NCI-H1694 treated with DMSO at 0.1 percent for 48 hours (cell line): ENCODE measurements at places on chromosomes 3 and 15.

- no peak for DNase-seq
Measured at GRCh38 chr15:37112971-37113670, 12.8 kb upstream of the MEIS2 start.

- no peak for DNase-seq
Measured at GRCh38 chr3:99938270-99938911, 120.7 kb downstream of the CMSS1 start.

- no peak for DNase-seq
Measured at GRCh38 chr3:178750639-178751300, 214.5 kb downstream of the KCNMB2 start.

GRCh38 chr15:31273258-31273941 lies 53.2 kb upstream of the KLF13 start:
- DNase-seq = no peak

DNA sequence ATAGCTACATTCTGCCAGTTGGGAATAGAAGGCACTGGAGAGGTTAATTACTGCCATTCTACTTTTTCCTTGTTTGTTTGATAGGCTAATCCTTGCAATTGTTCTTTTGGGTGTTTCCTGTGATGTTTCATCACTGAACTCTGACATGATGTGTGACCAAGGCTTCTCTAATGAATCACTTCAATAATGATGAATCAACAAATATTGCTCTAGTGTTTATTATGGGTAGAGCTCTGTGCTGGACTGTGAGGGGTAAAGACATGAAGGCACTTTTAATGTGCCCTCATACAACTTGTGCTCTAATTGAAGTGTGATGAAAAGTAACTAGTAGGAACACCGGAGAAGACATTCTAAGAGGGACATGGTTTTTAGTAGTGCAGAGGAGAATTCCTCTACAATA lies 233.6 kb downstream of the WDR72 start:
- no peak for DNase-seq

- no peak for DNase-seq
Measured at GRCh38 chr15:69117431-69117871, 43.0 kb upstream of the GLCE start.

DNA sequence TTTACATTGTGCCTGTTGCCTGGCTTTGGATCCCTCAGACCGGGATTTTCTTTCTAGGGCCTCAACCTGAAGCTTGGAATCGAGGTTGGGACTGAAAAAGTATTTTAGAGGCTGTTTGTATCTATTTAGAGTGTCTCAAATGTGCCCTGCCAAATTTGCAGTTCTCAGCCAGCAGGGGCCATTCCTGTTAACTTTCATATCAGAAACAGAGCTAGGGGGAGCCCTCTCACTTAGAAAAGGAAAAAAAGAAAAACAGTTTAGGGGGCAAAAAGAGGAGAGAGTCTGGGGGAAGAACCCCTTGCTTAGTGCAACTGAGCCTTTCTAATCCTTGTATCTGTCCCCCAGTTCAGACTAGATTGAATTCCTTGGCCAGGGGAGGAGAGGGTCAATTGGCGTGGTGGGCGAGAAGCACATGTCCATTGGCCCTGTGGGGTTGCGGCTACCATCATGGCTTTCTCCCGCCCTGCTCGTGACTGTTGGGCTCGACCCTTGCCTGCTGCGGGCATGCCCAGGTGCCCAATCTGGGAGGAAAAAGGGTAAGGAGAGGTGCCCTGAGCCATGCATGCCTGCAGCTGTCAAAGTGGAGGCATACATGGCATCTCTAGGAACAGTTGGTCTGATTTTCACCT lies 101.6 kb downstream of the CFAP44 start:
- DNase-seq = no peak

DNA sequence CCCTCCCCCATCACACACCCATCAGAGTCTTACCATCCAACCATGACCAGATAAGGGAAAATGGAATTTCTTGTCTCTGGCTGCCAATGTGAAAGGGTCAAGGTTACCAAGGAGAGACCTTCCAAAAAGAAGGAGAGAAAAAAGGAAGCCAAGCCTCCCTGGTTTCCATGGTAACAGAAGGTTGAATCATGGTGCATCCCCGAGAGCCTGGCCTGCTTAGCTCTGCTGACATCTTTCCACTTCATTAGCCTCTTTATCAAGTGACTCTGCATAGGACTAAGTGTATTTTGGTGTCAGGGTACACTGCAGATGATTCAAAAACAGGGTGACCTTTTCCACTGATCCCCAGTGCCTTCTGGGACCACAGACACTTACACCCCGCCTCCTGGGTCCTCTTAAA lies 225.7 kb upstream of the PPP2R3A start:
- no peak for DNase-seq

- no peak for DNase-seq
Measured at GRCh38 chr3:168383573-168383972, 287.8 kb upstream of the GOLIM4 start.

DNA sequence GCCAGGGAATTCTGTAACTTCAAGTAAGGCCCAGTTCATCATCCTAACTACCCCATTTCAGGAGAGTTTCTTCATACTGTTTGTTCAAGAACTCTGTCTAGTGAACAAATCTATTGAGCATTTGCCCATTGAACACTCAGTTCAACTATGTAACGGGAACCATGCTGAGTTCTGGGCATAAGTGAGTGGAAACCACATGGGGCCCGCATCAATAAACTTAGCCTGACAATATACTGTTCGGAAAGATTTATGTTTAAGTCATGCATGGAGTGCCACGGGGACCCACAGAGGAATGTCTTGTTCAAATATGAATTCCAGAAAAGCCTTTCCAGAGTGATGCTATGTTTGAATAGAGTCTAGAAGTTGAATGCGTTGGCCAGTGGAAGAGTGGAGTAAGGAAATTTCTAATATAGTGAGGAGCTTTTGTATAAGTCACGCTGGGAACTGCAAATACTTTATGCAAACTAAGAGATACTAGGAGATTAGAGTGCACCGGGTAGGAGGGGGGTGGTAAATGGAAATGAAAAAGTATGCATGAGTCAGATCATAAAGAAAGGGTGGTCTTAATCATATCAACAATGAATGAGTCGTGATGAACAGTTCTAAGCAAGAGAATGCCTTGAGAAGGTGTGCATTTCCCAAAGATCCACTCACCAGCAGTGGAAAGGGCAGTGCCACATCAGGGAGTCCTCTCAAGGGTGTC lies 279.8 kb downstream of the VPS13C start:
- DNase-seq = no peak

DNA sequence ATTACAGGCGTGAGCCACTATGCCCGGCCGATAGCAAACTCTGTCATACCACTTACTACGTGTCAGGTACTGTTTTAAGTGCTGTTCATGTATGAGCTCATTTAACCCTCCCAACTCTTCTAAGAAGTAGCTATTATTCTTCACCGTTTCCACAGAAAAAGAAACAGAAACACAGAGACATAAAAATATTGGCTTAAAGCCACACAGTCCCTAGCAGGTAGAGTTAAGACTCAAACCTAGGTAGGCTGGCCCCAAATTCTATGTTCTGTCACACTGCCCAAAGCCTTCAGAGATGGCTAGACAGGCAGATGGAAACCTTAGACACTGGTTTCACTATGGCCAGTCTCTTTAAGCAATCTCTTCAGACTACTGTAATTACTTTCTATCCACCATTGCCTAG lies 149.8 kb upstream of the KCNMB2 start:
- no peak for DNase-seq

DNA sequence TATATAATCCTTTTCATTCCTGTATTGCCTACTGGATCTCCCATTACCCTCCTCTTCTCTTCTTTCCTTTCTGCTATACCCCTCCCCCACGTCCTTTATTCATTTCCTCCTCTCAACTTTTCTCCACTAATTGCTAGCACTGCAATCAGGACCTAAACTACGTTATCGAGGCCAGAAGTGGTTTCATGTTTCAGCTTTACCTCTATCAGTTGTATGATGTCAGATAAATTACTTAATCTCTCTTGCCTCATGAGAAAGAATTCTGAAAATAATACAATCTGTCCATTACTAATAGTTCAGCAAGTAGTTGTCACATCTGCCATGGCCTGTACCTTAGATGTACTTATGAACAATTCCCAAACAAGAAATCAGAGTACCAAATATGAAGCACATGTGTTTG lies 10.6 kb downstream of the POPDC2 start:
- DNase-seq = no peak

DNA sequence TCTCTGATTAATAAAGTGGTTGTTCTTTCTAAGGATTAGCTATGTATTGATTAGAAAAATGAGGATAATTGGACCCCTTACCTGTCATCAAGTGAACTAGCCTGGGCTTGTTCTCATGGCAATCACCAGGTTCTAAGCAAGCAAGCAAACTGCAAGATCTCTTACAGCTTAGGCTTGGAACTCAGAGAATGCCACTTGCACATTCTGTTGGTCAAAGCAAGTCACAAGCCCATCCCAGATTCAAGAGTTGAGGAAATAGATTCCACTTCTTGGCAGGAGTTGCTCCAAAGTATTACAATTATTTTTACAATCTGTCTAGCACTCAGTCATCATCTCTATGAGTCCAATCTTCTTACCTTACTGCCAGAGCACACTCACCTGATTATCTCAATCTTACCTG lies 180.3 kb downstream of the SYNPR start:
- no peak for DNase-seq

- no peak for DNase-seq
Measured at GRCh38 chr3:9676785-9677184, 26.8 kb upstream of the CPNE9 start.

DNA sequence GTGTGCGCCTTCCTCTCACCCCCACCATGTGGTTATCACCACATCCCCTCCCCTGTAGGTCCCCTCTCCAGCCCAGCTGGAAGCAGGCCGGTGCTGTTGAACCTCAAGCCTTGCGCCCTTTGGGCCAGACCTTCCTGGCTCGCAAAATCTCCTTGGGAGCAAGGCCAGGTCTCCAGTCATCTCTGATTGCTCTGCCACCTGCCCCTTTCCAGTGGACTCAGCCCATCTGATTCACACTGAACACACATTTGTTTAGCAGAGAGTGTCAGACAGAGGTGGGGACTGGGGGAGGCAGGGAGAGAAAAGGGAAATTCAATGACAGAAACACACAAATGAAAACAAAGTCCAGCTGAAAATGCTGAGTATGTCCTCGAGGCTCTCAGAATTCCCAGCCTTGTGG lies 119.4 kb downstream of the TPRA1 start:
- DNase-seq = no peak

GRCh38 chr15:31278061-31278445 lies 48.6 kb upstream of the KLF13 start:
- no peak for DNase-seq

- no peak for DNase-seq
Measured at GRCh38 chr15:69988541-69989225, 109.0 kb downstream of the TLE3 start.

DNA sequence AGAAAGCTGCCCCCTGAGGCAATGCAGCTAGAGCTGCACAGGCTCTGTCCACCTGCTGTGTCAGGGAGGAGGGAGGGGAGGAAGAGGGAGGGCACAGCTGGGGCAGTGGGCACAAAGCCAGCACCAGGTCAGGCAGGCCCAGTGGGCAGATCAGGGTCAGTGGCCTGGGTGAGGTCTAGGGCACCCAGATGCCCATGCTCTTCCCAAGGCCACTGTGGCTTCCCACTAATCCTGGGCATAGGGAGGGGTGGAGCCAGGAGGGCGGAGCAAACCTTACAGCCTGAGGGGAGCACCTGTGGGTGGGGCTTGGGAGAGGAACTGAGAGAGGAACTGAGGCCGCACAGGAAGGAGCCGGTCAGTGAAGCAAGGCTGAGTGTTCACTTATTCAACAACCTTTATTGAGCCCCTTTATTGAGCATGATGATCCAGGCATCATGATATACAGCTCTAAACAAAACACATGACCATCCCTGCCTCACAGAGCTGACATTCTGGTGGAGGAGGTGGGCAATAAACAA lies 55.0 kb downstream of the RHCG start:
- no peak for DNase-seq

DNA sequence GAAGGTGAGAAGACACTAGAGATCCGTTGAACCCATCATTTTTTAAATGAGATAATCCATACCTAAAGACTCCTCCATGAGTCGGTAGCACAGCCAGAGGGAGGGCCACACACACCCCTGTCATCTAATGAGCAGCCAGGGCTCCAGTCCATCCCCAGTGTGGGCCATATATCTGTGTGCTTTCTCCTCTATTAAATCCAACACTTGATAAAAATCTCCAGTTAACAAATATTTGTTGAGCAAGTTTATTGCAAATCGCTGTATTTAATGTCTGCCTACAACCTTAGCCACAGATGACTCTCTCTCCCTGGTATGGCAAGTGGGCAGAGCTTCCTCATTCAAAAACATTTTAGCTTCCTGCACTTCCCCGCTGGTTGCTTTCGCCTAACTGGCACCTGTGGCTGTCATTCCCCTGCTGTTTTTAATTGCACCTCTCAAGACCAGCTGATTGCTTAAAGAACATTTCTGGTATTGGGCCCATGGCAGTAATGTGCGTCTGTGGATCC lies 82.8 kb downstream of the SMAD3 start:
- DNase-seq = no peak

GRCh38 chr15:94253742-94254141 lies 22.4 kb downstream of the MCTP2 start:
- no peak for DNase-seq

- DNase-seq = no peak
Measured at GRCh38 chr3:37703626-37704025, 158.1 kb upstream of the CTDSPL start.

DNA sequence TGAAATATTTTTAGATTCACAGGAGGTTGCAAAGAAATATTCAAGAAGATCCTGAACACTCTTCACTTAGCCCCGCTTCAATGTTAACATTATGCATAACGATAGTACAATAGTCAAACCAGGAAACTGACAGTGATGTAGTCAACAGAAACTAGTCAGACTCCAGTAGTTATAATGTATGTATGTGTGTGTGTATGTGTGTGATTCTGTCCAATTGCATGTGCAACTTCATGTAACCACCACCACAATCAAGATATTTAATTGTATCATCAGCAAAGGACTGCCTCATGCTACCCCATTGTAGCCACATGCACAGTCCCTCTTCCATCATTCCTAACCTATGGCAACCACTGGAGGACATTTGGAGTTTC lies 77.9 kb downstream of the APBA2 start:
- no peak for DNase-seq

DNA sequence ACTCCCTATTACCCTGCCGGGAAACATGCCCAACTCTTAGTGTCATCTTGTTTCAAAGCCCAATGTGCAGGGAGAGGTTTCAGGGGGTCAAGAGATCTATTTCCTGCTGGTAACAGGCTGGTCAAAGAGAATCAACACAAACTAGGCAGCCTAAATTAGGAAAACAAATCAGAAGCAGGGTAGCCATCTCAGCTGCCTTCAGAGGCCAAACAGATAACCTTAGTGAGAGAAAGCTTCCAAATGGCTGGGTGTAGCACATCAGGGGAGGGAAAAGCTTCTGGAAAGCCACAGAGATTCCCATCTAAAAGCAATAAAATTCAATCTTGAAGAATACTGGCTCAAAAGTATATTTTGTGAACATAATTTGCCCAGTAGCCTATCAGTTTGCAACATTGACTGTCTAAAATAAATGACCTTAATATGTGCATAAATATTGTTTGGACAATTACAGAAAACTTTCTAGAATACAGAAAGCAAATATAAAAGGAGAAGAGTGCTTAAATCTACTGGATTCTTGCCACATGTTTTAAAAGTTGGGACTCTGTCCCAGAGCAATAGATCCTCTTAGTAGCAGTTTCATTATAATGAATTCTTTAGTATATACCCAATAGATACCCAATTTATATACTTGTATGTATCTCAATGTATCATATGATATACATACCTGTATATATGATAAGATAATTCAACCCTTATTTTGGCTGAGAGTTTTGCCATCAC lies 371.9 kb upstream of the RARB start:
- DNase-seq = no peak

GRCh38 chr15:66619152-66619903 lies 53.5 kb upstream of the LCTL start:
- peak; percentile 4 for DNase-seq
